ENCODE measurements at places on chromosomes 2 and 18. TPM values are rescaled to one million over a fixed set of nuclear protein-coding genes. Genes with fewer than 3 reads are reported as not detected.

The GPR17 gene
- not detected for total RNA-seq

The GPR45 gene
- total RNA-seq, result not detected

GRCh38 chr2:238290091-238290509 lies 1.7 kb upstream of the PER2 start:
- DNase-seq, result no peak

DNA sequence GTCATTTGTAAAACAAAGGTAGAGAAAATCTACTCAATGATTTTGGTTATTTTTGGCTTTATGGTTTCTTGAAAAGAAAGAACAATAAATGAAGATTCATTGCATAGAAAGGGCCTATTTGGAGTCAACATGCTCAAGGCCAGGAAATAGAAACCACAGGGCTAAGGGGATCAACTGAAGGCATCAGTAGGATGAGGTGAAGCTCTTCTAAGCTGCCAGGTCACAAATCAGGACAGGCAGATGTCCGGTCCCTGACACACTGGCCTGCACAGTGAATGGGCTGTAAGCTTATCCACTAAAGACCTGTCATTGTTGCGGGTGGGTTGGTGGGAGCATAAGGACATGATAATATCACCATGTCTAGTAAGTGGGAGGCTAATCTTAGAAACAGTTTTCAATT lies 31.6 kb upstream of the RNF138 start:
- no peak for DNase-seq

DNA sequence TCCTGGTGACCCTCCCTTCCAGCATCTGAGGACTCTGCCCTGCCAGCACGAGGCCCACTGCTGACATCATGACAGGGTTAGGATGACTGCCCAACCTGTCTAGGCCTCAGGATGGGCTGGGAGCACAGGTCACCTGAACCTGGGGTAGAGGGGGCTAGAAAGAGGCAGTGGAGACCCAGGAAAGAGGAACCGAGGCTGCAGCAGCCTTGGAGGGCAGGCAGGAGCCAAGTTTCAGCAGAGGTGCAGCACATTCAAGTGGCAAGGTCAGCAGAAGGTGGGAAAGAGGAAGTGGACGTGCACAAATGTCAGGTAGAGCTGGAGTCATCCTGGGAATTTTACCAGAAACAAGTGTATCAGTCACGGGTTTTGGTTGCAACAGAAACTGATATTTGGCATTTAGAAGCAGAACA lies 13.6 kb upstream of the RAB10 start:
- no peak for DNase-seq

The CYP27A1 gene
- 6.1 TPM for total RNA-seq

- DNase-seq, result no peak
These were observed 74.8 kb downstream of the TXNL1 start for GRCh38 chr18:56563568-56563967.

DNA sequence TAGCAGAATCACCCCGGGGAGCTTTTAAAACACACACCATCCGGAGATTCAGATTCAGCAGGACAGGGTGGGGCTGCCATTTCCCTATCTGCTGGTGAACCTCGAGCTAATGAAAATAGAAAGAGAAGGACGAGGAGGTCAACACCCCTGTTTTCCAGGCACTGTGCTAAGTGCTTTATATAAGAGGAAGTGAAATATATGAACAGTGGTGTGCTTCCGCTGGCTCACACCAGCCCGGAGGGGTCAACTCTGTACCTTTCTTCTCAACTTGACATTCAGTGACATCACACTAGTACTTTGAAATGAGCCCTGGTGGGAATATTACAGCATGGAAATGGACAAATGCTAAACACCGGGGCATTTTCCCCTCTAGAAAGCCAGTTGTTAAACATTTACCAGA lies 108.3 kb upstream of the LTBP1 start:
- no peak for DNase-seq

DNA sequence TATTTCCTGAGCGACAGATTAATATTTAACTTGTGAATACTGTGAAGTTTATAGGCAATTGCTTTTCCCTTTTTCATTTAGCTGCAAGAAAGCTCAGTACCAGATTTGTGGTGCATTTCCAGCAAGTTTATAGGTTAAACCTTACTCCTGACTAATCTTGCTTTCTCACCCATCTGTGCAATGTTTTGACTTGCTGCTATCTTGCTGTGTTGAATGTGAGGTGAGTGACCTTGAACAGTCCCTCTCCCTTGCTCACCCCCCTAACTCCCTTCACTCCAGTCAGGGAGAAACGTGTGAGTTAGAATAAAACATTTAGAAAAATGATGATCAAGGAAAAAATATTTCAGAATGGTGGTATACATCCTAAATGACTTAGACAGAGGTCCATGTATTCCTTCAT lies 39.8 kb upstream of the PARD3B start:
- peak; percentile 43 for DNase-seq

DNA sequence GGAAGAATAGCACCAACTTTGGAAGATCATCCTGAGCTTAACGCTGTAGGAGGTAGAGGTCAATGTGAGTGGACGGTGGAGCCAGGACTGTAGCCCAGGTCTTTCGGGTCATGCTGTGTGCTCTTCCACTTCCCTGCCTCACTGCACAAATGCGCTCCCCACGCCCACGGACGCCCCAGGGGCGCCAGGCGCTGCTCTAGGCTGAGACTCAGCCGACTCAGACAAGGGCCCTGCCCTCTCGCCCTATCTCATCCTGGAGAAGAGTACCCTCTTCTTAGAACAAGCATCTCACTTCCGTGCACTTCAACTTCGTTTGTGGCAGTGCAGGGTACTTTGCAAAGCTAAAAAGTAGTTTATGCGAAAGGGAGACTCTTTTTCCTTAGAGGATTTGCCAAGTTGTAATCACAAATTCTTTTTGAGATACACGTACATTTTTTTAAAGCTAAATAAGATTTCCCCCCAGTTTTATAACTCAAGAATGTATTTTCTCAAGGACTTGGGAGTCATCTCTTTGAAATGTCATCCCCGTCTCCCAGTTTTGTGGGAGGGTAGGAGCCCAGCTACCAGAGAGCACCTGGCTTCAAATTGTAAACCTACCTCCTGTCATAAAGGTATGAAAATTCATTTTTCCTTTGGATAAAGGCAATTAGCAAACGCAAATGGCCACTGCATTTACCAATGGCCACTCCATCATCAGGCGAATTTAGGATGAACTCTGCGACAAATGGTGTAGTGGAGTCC lies 1.2 kb upstream of the PRELID3A start:
- no peak for DNase-seq

DNA sequence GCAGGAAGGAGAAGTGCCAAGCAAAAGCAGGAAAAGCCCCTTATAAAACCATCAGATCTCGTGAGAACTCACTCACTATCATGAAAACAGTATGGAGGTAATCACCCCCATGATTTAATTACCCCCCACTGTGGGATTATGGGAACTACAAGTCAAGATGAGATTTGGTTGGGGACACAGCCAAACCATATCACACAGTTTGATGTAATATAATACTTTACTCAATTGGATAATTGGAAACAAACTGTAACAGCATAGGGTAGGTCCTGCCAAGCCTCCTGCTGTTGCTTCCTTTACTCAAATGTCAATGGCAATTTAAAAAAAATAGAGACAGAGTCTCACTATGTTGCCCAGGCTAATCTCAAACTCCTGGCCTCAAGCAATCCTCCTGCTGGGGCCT lies 15.5 kb upstream of the METTL21A start:
- no peak for DNase-seq

DNA sequence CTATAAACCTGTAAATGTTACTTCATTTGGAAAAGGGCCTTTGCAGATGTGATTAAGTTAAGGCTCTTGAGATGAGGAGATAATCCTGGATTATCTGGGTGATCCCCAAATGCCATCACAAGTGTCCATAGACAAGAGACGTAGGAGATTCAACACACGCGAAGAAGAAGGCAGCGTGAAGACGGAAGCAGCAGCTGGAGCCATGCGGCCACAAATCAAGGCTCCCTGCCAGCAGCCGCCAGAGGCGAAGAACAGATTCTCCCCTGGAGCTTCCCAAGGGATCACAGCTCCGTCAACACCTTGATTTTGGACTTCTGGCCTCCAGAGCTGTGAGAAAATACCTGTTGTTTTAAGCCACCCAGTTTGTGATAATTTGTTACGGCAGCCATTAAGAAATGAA lies 11.0 kb upstream of the VAPA start:
- DNase-seq, result no peak

GRCh38 chr2:219029829-219030165 lies 11.5 kb downstream of the CFAP65 start:
- peak; percentile 49 for DNase-seq

The PPIL3 gene
- 106 TPM for total RNA-seq

GRCh38 chr2:207901401-207901800 lies 123.9 kb downstream of the PLEKHM3 start:
- DNase-seq, result no peak

DNA sequence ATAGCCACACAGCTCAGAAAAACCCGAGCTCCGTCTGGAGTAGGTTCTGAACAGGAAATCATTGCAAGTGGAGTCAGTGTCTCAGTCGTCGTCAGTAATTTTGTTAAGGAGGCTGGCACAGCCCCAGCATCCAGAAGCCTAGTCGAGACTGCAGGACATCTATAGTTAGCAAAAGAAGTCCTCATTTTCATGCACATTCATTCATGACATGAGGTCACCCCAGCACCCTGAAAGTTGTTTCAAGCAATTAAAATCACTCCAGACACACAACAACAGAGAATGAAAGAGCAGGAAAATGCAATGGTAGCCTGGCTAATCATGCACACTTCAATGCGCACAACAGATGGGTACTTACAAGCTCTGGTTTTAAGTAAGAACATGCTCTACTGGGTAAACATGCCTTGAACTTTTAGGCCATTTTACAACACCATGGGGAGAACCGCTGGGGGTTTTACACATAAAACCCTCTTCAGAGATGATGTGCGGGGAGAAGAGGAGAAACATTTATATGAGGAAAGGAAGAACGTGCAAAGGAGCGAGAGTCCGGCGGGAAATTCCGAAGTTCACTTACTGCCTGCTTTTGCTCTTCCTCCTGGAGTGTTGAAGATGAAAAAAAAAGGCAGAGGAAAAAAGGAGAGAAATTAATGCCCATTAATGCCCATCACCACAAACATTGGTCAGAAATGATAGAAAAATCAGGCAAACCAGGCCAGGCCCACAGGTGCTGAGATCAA lies 77.4 kb upstream of the DNMT3A start:
- DNase-seq, result no peak

The PTPRN gene
- 1.5 TPM for total RNA-seq

The TRIM43 gene
- not detected for total RNA-seq

- DNase-seq, result peak; percentile 88
These were observed 23.7 kb downstream of the CRACDL start for GRCh38 chr2:98912221-98912851.

The SPEG gene
- 41.5 TPM for total RNA-seq

The ANKRD29 gene
- 5.8 TPM for total RNA-seq

- DNase-seq, result no peak
These were observed 184.1 kb upstream of the GLI2 start for GRCh38 chr2:120551522-120551921.

DNA sequence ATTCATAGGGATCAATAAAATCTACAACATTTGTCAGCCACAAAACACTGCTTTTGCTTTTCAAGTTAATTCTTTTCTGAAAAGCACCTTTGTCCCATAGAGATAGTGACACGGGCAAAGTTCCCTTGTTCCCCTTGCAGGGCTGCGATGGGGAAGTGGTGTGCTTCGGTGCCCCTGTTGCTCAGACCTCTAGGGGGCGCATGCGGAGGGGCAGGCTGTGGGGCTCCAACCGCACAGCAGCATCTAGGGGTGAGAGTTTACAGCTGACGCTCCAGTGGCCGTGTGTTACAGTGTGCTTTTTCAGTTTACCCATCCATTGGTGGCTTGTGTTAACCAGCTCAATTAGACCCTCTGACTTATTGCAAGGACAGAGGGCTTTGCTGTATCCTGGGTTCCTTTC lies 1432.2 kb upstream of the ACVR2A start:
- no peak for DNase-seq

DNA sequence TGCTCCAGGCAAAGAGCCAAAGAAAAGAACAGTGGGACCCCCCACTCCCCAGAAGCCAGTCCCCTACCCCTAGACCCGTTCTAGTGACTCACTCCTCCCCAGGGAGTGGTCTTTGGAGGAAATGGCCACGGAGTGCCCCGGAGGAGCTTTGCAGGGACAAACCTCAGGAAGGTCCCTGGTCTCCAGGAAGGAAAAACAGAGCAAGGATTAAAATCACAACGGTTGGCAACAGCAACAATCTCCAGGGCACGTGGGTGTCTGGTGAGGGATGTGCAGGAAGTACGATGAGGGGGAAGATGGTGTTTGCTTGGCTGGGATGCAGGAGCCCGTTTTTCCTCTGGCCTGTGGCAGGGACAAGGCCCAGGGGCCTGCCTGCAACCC lies 135.0 kb downstream of the SMAD2 start:
- no peak for DNase-seq

The TXNDC2 gene
- total RNA-seq, result 0.63 TPM

- DNase-seq, result no peak
These were observed 9.0 kb downstream of the SP140L start for GRCh38 chr2:230335864-230336506.

- DNase-seq, result no peak
These were observed 261.4 kb downstream of the CYP26B1 start for GRCh38 chr2:71886241-71886640.

GRCh38 chr2:218517434-218518206 lies 50.5 kb downstream of the USP37 start:
- DNase-seq, result no peak

GRCh38 chr2:207771421-207771820 lies 1.7 kb upstream of the FZD5 start:
- no peak for DNase-seq

The GNAL gene
- total RNA-seq, result 0.58 TPM

The SPATS2L gene
- total RNA-seq, result 236 TPM

DNA sequence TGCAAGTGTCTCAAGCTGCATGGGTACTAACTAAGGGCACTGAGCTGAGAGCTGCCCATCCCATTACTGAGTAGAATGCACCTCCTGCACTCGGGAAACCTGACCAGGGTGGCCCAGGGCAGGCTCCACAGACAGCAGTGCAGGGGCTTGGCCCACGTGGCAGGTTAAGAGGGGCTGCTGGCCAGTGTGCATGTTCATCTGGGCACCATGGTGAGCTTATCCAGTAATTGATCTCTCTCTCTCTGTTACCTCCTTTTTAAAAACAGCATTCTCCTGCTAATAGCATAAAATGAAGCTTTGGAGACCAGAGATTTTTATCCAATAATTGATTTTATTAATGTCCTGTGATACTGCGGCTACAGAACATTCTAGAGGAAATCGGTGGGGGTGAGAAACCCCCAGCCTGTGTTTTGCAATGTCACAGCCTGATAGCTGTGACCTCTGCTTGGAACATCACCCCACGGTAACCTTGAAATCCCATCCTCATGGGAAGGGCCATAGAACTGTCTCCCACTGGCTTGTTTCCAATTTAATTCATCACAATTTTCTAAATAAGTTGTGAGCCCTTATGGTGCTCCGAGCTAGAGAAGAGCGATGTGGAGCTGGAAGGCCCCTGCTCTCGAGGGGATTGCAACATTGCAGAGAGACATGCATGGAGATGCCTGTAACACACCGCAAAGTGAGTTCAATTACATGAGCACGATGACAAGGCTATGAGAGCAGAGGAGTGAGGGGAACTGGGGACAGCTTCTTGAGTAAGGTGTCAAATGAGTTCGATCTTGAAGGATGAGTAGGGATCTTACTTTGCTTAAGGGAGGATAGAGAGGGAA lies 143.8 kb downstream of the GALNT14 start:
- no peak for DNase-seq

GRCh38 chr2:32680942-32681341 lies 53.1 kb downstream of the TTC27 start:
- no peak for DNase-seq
